Activated T-cell treated with anti-CD3 and anti-CD28 coated beads, Interleukin-2, amount 50 U/mL, for 1 hour (primary cell): ENCODE measurements at places on chromosomes 7 and 10.

DNA sequence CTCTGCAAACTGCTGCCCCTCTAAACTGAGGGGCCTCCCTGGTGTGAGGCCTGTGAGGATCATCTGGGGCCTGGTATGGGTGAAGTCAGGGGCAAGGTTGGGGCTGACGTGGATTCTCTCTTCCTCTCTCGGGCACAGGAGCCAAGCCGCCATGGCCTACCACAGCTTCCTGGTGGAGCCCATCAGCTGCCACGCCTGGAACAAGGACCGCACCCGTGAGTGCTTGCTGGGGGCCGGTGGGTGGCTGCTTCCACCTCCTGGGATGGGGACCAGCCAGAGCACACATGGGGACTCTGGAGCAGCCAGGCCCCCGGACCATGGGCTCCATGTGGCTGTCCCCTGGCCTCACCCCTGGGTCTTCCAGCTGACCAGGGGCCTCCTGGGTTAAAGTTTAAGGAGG lies 11.0 kb downstream of the ARPC1B start:
- DNase-seq, result no peak

DNA sequence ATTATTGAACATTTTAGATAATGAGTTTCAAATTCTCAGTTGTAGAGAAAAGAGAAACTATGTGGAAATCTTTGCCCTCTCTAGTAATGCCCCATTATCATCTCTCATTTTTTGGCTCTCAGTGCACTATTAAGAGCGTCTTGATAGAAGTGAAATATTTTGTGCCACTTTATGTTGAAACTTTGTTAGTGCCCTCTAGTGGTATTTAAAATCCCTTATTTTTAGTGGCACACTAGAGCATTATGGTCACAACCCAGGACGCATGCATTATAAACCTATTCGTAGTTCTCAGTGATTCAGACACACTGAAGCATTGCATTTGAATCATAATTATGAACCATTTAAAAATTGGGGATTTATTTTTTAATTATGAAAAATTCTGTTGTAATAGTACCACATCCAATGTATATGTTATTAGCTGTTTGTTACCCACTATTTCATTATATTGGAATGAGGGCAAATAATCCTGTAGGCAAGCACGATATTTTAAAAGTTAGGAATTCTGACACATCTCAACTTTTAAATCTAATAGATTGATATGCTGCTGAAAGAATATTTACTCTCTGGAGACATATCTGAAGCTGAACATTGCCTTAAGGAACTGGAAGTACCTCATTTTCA lies 21.9 kb downstream of the PDCD4 start:
- no peak for DNase-seq

- no peak for DNase-seq
Measured at GRCh38 chr10:623014-623413, 66.5 kb downstream of the DIP2C start.

- DNase-seq, result no peak
Measured at GRCh38 chr7:18890134-18890533, 227.3 kb downstream of the TWIST1 start.

- no peak for DNase-seq
Measured at GRCh38 chr10:126013489-126014281, 117.3 kb downstream of the FANK1 start.

DNA sequence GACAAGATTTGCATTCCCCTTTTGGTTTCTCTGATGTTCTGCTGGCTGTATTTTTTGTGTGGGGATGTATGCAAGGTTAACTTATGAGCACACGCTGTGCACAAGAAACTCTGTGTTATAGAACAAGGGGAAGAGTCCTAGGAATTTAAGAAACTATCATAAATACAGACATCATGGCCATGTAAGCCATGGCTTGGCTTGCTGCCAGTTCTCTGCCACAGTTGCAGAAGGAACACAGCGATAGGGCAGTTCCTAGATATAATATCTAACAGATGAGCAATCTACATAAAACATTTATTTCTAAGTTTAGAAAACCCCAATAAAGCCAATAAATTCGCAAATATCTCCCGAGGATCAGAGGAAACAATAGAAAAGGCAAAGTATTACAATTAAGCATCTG lies 153.3 kb downstream of the LRRTM3 start:
- no peak for DNase-seq

- no peak for DNase-seq
Measured at GRCh38 chr7:99193527-99194220, 14.2 kb downstream of the KPNA7 start.

- DNase-seq, result no peak
Measured at GRCh38 chr7:24417526-24418120, 133.6 kb downstream of the NPY start.

DNA sequence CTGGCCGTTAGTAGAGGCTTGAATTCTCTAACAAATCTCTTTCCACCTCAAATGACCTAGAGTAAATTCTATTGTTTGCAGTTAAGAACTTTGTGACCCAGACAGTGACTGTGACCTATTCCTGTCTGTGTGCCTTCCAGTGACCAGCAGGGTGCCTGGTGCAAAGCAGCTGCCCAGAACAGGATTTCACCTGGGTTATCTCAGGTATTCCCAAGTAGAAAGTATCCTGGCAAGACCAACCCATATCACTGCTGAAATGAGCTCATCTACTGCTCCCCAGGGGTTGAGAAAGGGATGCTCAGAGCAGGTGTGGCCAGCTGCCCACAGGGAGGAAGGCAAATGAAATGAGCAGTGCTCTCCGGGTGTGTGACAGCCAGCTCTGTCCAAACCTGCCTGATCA lies 2.1 kb upstream of the MSMB start:
- DNase-seq, result no peak

DNA sequence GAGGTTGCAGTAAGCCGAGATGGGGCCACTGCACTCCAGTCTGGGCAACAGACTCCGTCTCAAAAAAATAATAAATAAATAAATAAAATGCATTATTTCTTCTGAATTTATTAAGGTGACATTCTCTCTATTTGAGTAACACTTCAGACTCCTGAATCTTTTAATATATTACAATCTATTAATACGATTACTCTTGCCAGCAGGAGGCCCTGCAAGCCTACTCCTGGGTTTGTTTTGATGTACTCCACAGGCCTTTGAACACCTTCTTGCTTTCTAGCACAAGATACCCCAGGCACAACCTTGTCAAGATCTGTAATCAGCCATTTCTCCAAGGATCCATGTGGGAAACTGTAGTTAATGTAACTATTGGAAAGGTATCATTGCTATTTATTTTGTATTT lies 63.5 kb downstream of the COBL start:
- DNase-seq, result no peak

DNA sequence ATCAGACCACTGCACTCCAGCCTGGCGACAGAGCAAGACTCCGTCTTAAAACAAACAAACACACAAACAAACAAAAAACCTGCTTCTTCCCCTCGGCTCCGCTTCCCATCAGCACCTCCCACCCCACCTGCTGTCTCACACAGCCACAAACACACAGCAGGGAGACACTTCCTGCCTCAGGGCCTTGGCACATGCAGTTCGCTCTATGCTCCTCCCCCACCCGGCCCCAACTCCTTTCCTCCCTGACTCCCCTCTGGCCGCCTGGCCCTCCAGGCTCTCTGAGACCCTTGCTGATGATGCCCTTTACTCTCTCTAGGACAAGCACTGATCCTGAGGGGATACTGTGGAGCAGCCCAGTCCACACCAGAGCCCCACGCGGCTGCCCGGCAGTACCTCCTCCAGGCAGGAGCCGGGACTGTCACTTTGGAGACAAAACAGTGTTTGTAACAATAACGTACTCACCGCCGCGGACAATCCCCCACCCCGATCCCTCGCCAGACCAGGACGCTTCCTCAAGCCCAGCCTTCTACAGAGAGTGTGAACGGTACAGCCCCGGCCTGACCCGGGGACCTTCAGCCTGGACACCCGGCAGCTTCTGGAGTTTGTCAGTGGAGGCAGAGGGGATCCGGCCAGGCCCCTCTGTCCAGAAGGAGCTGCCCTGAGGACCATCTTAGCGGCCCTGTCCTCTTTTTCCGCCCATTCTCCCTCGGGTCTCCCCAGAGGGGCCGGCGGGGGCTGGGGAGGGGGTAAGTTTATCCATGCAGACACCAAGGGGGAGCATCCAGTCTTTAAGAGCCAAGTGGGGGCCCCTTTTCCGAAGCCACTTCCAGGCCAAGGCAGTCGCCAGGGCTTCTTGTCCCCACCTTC lies 50.0 kb upstream of the GTF2IRD1 start:
- no peak for DNase-seq

DNA sequence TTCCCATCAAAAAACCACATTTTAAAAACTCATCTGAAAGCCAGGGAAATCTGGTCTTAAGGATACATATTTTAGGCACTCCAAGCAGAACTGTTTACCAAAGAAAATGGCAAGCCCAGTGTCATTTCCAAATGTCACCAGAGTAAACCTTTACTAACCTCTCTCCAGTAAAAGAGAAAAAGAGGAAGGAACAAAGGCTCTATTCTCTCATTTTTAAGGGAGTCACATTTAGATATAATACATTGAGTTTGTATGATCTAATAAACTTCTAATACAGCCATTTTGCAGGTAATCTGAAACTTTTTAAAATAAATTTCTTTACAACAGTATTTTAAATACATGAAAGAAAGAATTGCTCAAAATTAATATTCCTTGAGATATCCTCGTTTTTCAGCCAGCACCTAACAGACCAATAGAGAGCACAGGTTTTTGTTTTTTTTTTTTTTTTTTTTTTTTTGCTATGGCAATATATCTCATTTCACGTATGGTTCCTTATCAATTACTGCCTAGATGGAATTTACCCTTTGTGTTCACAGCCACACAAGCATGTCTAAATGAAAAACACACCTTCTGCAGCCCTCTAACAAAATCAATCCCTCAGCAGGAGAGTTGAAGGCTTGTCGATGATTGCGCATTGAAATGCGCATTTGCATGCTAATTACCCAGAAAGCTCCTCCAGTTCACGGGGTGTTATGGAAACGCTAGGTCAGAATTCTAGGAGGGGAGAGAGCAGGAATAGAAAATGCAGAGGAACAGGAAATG lies 39.8 kb upstream of the MSRB2 start:
- DNase-seq, result no peak

DNA sequence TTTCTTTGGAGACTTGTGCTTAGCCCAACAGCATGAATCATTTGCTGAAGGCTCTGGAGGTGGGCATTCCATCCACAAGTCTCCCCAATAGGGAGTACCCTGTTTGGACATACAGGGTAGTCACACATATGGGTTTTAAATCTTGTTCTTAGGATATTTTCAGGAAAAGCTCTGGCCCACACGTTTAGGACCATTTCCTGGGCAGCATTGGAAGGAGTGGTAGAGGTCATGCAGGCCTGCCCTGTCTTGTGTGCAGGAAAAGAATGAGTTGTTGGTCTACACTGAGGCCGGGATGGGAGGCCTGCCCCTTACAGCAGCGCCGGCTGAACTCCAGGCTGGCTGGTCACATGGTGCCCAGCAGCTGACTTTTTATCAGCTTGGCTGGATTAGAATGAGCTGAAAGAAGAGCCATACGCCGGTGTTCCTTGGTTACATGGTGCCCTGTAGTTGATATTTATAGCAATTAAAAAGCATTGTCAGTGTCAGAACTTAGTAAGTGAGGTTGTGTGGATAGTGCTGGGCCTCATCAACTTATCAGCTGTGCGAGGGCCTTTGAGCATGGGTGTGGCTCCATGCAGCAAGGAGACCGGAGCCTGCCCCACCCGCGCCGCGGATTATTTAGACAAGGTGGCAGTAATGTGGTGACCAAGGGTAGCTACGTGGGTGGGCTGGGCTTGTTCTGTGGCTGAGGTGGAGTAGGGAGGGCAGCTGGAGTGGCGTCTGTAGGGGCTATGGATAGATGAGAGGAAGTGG lies 28.6 kb downstream of the OGDH start:
- no peak for DNase-seq

DNA sequence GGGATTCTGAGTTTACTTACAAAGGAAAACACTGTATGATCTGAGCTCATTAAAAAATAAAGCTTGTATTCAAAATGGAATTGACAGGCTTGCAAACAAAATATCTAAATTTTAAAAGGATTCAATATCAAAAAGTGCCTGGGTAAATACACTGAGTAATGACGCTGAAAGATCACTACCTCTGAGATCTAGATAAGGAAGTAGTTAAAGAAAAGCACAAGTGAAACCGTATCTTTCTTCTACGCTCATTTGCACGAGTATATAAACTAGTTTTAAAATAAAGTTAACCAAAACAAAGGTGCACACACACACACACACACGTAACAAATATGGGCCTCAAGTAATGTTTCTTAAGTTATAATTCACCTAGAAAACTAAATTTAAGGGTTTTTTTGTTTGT lies 93.4 kb downstream of the SNX13 start:
- DNase-seq, result no peak

- DNase-seq, result no peak
Measured at GRCh38 chr7:95993380-95993779, 221.0 kb downstream of the DYNC1I1 start.

DNA sequence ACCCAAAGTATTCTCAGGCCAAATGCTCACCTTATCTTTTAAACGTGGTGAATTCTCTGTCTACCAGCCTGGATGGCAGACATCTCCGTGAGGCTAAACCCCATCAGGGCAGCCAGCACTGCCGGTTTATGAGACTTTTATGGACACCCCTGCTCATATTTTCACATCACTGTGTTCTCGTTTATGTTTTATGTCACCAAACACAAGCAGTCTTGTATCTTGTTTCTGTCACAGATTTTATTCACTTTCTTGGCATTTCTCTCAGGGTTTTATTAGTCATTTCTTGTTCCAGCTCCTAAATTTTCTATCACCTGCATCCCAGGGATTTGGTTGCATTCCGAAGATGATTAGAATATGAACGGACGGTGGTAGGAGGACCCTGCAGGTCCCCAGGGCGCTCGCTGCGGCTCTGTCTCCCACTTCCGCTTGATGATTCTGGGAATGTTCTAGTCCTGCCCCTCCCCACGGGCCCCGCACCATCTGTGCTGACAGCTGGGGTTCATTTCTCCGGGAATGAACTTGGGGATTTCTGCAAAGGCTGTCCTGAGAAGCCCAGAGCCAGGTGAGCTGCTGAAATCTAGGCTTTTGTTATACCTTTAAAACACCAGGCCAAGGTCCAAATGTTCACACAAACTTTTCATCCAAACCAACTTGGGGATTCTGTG lies 217.6 kb downstream of the GFRA1 start:
- no peak for DNase-seq

DNA sequence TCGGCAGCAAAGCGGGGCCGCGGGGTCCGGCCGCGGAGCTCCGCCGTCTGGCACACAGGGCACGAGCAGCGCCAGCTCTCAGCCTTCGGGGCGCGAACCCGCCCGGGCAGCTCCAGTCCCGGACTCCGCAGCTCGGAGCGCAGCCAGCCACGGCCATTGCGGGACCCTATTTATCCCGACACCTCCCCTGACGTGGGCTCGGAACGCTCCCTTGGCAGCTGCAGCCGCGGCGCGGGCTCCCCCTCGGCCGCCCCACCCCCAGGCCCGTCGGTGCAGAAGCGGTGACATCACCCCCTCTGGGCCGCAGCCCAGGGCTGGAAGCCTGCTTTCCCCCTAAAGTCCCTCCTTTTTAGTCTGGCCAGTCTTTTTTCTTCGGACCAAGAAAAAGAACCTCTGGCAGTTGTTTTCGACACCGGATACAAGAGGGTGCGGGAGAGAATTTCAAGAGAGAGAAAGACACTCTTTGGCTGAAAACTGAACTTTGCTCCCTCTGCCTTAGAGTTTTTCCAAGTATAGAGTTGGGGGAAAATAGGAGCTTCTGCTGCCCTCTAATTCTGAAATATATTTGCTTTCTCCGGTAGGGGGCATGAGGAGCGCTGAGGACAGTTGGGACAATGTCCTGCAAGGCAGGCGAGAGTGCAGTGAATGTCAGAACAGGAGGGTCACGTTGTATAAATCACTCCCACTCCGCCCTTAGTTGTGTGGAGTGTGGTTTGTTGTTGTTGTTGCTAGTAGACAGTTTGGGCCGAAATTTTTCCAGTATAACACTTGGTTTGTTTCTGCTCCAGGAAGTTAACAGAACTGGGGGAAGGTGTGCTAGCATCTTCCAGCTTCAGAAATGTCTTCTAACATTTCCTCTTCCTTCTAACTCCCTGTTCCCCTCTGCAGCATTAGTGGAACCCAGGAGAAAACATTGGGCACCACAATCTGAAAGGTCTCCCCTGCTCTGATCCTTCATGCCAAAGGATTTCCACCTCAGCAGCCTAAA lies at the start of gene SFRP4:
Gene SFRP4 (minus strand): TSS at position 145 of the 988 bp plus-strand sequence. CDS start 280 bp downstream, outside the sequence.
- no peak for DNase-seq
